ENCODE measurements at places on chromosomes 2 and 18. TPM values are rescaled to one million over a fixed set of nuclear protein-coding genes. Genes with fewer than 3 reads are reported as not detected.
A peak's percentile ranks its signal among the peaks of the same experiment; 100 is the strongest.

Gene ERBB4
- total RNA-seq, result 6.4 TPM

- no peak for DNase-seq
These were observed 114.7 kb downstream of the C1D start for GRCh38 chr2:67948057-67948456.

Gene CCDC102B
- not detected for total RNA-seq

- no peak for DNase-seq
These were observed 465.0 kb downstream of the CCDC85A start for GRCh38 chr2:56648802-56649201.

Gene KDM3A
- 42.9 TPM for total RNA-seq

DNA sequence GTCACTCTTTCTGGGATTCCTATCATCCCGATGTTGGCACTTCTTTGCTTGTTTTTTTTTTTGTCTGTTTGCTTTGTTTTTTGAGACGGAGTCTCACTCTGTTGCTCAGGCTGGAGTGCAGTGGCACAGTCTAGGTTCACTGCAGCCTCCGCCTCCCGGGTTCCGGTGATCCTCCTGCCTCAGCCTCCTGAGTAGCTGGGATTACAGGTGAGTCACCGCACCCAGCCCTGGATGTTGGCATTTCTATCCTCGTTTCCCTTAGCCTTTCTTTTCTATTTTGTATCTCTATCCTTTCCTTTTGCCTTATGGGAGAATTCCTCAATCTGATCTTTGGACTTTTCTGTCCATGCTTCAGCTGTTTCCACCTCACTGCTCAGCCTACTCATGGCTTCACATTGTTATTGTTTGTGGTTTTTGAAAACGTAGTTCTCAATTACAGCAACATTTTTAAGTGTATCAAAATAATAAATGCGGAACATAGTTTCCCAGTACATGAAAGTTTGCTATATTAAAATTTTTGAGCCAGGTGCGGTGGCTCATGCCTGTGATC, 62.1 kb upstream of the ZNF516 start:
- DNase-seq, result no peak

DNA sequence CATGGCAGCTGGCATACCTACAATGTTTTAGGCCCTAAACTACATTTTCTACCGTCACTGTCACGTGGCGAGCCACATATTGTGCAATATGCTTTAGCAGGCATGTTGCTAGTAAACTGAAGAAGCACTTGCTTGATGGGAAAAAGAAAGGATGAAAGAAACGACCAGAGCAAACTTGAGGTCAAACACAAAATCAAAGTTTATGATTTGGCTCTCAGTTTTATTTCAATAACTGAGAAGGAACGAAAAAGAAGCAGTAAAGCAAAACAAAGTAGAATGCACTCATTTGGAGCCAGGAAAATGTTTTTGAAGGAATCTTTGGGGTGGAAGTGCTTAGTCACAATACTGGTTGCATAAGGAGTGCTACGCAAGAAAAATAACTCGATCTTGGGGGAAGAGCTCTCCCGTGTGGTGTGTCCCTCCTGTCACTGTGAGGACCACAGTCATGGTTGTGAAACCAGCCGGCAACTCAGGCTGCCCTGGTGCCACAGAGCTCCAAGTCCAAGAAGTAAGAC, 349.8 kb downstream of the RBM43 start:
- DNase-seq, result peak; percentile 88

Gene MOCOS
- 6.5 TPM for total RNA-seq

DNA sequence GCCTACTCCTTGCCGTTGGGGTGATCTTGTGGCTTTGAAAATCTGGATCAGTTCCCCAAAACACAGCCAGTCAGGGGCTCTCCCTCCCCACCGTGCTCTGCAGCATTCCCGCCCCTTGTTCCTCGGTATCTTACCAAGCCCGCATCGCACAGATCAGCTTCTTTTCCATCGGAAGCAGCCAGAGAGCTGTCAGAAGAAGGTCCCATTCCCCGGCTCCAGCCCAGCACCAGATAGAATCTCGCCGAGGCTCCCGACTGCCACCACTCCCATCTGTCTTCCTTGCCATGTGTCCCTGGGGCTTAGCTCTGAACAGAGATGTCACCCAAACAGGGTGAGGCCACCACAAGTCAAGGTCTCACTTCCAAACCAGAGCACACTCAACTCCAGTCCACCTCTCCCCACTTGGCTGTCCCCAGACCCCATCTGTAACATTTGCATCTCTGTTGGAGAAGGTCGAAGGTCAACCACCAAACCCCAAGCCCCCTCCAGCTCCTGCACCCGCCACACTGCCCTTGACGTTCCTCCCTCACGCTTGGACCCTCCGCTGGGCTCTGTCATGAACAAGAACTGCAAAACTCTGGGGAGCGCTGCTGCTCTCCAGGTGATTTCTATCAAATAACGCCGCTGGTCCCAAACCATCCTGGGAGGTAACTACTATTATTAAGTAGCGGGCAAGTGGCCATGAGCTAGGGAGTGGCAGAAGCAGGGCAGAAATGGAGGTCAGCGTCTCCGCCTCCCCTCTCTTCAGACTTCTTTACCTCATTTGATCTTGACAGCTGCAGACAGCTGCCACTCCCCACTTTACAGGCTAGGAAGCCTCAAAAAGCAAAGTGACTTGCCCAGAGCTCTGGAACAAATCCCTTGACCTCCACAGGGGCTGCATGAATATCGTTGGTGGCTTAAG, 70.0 kb upstream of the TAF1B start:
- peak; percentile 69 for DNase-seq

DNA sequence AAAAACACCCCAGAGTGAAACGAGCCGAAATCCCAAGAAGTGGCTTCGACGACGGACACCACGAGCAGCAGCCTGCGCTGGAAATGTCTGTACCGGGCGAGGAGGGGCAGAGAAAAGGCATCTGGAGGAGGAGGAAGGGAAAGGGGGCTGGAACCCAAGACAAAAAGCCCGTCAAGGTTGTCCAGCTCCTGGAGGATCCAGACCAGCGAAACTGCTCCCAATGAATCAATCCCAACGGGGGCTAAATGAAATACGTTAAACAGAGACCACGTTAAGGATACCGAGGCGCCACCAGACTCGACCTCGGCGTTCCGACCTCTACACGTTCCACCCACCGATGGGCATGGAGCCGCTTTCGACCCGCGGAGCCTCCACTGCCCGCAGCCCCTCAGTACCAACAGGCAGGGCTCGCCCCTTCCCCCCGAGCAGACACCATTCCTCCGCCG, 400 bp downstream of the CCDC88A start:
- DNase-seq, result no peak

DNA sequence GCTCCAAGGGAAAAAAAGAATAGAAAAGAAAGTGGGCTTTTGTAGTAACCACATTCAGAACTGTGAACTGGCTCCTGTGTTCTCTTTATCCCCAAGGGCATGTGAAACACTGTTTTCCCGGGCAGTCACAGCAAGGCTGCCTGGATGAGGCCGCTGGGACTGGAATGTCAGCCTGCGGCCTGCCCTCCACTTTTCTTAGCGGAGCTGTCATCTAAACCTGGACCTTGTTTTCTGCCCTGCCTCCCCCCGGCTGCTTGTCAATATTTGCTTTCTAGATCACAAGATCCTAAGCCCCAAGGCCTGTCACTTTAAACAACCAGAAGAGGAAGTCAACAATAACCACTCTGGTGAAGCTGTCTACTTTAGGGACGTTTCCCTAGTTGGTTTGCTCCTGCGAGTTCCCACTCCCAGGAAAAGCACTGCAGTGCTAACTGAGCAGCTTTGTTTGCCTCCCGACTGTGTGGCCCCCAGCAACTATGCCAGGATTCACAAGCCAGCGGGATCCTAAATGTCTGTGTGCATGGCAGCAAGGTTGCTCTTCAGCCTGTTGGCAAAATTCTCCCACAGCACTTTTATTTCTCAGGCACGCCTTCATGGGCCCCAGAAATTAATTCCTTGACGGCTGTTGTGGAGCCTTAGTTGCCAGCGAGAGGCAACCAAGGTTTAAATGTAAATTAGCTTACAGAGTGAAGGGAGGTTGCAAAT, 30.6 kb downstream of the SOWAHC start:
- DNase-seq, result no peak

GRCh38 chr2:224799691-224800090, 83.5 kb upstream of the CCDC195 start:
- no peak for DNase-seq

- DNase-seq, result no peak
These were observed 21.1 kb upstream of the EMILIN2 start for GRCh38 chr18:2825613-2826175.

GRCh38 chr2:31372097-31372496, 42.4 kb downstream of the XDH start:
- no peak for DNase-seq

Gene POMC
- total RNA-seq, result 9.0 TPM

- no peak for DNase-seq
These were observed 40.1 kb downstream of the AMER3 start for GRCh38 chr2:130795431-130795830.

GRCh38 chr2:81304154-81304830, 999.7 kb upstream of the LRRTM1 start:
- DNase-seq, result no peak

DNA sequence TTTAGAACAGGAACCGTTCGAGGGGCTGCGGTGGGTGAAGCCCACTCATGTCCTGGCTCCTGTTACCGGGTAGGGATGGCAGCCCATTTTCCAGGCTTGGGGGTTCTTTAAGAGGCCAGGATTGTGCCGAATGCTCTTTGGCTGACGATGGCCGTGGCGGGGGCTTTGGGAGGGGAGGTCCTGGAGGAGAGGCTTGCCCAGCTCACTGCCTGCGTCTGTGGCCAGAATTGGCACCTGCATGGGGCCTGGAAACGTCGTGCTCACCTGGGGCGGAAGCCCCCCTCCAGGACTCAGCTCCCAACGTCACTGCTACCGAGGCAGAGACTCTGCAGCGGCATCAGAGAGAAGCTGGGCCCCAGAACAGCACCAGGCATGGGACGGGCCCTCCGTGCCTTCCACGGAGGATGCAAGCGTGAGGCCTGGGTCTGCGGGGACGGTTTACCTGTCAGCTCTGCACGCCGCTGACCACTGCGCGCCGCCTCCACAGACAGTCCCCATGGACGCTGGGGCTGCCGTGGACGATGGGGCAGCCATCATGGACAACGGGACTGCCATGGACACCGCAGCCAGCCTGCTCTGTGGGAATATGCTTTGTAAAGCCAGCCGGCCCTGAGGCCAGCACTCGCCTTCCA, 82.9 kb downstream of the NFATC1 start:
- peak; percentile 53 for DNase-seq

- no peak for DNase-seq
These were observed 42.5 kb upstream of the SCN1A start for GRCh38 chr2:166170356-166170755.
